ENCODE measurements at places on chromosomes 6 and 20. TPM values are rescaled to one million over a fixed set of nuclear protein-coding genes. Genes with fewer than 3 reads are reported as not detected.

OPRM1 gene
- not detected for total RNA-seq

USP49 gene
- total RNA-seq, result 1.6 TPM

RAD21L1 gene
- total RNA-seq, result not detected

FRK gene
- total RNA-seq, result 1.6 TPM

CDH26 gene
- total RNA-seq, result 0.52 TPM

ENPP3 gene
- 1.0 TPM for total RNA-seq

NR2E1 gene
- total RNA-seq, result not detected

ARMC2 gene
- total RNA-seq, result 4.7 TPM

CD109 gene
- 19.3 TPM for total RNA-seq

TSPO2 gene
- 1.0 TPM for total RNA-seq

JAG1 gene
- 60.5 TPM for total RNA-seq

HRH3 gene
- 0.52 TPM for total RNA-seq

RAET1E gene
- 1.0 TPM for total RNA-seq

LAMA4 gene
- 248 TPM for total RNA-seq

GSTA2 gene
- total RNA-seq, result under 0.01 TPM

ISM1 gene
- total RNA-seq, result 1.0 TPM

CRIP3 gene
- 2.1 TPM for total RNA-seq

FBXO5 gene
- total RNA-seq, result 4.7 TPM

GPR63 gene
- 3.1 TPM for total RNA-seq

PKHD1 gene
- total RNA-seq, result 38.6 TPM

TSBP1 gene
- total RNA-seq, result not detected
